ENCODE measurements at places on chromosomes 6 and 20.
A peak's percentile ranks its signal among the peaks of the same experiment; 100 is the strongest.

- DNase-seq: no peak
These were observed 180.8 kb upstream of the CST7 start for GRCh38 chr20:24768201-24768636.

DNA sequence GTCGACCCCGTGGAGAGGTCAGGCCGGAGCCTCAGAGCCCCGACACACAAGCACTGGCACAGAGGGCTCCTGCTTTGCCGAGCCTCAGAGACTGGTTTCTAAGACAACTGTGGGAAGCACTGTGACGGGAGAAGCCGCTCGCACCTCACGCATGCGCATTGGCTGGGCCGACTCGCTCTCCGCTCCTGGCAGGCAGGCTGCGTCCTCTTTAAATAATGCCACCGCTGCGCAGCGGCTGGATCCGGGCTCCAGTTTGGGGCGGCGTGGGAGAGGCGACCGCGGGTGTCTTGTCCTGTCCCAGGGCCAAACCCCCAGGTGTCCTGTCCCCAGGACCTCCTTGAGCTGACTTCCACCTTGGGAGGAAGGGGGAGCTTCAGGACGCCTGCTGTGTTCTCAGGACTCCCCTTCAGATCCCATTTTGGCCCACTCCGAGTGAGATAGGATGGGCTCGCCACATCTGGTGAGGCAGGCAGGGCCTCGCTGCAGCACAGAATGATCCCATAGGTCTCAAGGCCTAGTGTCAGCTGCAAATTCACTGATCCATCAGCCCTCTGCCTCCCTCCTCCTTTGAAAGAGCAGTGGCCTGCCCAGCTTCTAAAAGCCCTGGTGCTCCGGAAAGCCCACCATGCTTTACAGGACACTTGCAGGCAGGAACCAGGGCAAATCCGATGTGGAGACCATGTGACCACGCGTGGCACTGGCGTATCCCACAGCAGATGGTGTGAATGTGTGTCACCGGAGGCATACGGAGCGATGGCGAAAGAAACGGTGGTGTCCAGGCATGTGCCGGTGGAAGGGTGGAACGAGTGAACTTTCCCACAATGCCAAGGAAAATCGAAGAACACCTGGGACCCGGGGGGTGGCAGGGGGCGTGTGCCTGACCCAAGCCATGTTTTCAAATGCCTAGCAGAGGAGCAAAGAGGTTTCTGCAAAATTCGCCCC lies 169.3 kb upstream of the ZNF337 start:
- DNase-seq: peak; percentile 40

GRCh38 chr6:52284131-52284459 lies 447 bp downstream of the MCM3 start:
- DNase-seq: no peak

DNA sequence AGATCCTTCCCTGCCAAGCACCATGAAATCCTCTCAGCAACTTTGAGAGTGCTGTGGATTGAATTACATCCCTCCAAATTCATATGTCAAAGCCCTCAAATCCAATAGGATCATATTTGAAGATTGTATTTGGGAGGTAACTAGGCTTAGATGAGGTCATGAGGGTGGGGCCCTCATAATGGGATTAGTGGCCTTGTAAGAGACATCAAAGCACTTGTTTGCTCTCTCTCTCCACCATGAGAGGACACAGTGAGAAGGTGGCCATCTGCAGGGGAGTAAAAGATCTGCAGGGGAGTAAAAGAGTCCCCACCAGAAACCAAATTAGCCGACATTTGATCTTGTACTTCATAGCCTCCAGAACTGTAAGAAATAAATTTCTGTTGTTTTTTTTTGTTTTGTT lies 298.2 kb downstream of the SAMD5 start:
- no peak for DNase-seq

- DNase-seq: no peak
These were observed 65.1 kb downstream of the CBFA2T2 start for GRCh38 chr20:33554914-33555420.

DNA sequence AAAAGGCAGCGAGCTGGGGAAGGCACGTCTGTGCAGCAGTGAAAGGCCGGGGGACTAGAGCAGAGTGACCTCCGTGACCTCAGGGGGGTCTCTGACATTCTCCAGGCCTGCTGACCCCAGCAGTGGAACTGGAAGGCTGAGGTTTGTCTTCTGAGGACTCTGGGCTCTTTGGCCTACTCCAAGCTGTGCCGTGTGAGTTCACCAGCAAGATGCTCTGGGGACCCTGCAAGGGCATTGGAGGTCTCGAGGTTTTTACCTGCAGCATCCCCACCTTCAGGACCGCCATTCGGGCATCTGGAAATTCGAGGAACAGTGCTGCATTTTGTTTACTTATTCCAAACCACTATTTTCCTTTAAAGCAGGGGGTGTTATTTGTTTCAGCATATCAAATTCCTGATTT lies 140.9 kb downstream of the PHACTR3 start:
- DNase-seq: no peak

DNA sequence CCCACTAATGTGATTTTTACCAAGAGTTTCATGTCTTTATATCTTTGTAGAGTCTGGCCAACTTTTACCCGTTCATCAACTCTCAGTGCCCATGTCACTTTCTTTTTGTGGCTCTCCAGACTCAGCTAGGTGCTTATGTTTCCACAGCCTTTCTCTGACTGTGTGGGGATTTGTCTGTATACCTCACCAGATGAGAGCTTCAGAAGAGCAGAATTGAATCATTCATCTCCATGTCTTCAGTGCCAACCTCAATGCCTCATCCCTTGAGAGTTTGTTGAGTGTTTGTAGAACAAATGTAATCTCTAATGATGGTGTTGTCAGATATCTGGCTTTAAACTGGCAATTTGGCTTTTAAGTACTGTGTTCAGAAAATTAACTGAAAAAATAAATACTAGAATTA lies 16.8 kb upstream of the CCN2 start:
- no peak for DNase-seq

- DNase-seq: no peak
These were observed 287.3 kb upstream of the FOXQ1 start for GRCh38 chr6:1024587-1024986.

GRCh38 chr6:168299541-168300511 lies 19.8 kb downstream of the DACT2 start:
- DNase-seq: no peak

GRCh38 chr20:19913349-19913748 lies 103.8 kb upstream of the NAA20 start:
- DNase-seq: no peak

DNA sequence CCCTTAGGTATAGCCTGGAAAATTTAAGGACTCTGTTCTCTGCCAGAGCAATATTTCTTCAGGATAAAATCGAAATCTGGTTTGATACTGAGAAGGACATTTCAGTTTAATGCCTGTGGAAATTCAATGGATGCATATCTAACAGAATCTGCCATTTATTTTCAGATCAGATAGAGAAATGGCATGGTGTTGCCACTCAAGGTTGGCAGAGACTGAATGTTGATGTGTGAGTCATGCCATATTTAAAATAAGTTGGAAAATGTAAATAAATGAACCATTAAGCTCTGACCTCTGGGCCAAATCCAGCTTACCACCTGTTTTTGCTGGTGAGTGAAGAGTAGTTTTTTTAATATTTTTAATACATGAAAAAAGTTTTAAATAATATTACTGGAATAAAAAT lies 594.6 kb downstream of the DOK5 start:
- DNase-seq: no peak

DNA sequence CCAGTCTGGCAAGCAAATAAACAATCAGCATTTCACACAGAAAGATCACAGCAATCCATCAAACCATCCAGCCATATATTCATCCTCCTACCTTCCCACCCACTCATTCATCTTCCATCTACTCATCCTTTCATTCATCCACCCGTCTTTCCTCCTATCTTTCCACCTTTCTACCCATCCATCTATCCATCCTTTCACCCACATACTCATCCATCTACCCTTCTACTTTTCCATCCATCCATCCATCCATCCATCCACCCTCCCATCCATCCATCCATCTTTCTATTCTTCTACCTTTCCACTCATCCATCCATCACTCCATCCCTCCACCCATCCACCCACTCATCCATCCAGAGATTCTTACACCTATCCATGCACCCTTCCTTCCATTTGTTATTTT lies 49.3 kb downstream of the KIAA0319 start:
- no peak for DNase-seq

DNA sequence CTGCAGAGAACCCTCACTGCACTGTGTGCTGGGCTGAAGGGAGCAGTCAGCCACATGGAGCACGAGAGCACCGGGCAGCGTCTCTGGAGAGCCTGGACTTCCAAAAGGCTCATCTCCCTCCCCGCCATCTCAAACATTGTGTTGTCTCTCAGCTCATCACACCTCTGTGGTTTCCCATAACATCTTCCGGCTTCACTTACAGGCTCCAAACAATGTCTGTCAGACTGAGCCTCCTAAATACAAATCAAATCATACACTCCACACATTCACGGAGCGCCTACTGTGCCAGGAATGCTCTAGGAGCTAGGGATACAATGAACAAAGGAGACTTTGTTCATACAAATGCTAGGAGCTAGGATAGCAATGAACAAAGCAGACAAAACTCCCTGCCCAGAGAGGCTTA lies 398.0 kb downstream of the RNGTT start:
- no peak for DNase-seq

DNA sequence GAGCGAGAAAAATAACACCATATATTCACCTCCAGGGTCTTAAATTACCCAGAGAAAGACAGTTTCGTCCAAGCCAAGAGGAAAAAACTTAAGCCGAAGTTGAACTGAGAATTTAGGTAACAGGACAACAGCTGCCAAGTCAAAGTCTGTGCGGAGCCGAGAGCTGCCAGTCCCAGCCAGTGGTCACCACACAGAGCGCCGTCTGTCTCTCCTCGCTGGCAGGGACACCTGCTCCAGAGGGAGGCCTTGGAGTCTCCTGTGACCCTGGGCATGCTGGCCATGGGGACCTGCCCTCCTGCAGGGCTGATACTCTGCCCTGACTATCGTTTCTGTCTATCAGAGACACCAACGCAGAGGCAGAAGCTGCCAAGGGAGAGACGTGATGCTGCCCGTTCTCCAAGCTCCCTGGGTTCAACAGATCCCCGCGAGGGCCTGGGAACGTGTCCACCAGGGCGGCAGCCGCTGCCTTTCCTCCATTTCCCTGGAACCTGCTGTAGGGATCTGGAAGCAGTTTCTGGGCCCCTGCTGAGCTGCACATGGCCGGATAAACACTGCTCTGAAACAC lies 341.3 kb downstream of the SMOC2 start:
- DNase-seq: no peak

DNA sequence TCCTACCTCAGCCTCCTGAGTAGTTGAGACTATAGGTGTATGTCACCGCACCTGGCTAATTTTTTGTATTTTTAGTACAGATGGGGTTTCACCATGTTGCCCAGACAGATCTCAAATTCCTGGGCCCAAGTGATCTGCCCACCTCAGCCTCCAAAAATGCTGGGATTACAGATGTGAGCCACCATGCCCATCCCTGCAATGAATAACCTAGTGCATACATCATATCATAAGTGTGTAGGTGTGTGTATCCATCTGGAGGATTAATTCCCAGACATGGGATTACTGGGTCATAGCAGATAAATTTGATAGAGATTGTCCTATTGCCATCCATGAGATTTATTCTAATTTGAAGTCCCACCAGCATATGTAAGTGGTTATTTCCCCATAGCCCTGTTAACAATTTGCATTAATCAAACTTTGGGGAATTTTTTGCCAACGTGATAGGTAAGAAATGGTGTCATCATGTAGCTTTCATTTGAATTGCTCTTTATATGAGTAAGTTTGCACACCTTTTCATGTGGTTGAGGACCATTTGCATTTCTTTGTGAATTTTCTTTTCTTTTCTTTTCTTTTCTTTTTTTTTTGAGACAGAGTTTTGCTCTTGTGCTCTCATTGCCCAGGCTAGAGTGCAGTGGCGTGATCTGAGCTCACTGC lies 29.9 kb upstream of the BACH2 start:
- no peak for DNase-seq

DNA sequence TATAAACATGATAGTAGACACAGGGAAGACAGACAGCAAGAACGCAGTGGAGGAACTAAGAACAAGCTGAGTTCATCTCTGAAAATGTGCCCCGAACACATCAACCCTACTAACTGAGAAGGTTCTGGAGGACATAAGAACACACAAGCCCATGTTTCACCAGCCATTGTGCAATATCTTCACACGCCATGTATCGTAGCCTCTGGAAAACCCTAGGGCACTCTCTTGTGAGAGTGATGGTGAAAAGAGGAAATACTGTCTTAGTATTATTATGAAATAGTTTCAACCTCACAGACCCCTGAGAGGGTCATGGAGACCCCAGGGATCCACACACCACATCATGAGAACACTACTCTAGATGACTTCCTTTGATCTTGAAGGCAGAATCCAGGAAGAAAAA lies 26.1 kb upstream of the FOXF2 start:
- DNase-seq: no peak

DNA sequence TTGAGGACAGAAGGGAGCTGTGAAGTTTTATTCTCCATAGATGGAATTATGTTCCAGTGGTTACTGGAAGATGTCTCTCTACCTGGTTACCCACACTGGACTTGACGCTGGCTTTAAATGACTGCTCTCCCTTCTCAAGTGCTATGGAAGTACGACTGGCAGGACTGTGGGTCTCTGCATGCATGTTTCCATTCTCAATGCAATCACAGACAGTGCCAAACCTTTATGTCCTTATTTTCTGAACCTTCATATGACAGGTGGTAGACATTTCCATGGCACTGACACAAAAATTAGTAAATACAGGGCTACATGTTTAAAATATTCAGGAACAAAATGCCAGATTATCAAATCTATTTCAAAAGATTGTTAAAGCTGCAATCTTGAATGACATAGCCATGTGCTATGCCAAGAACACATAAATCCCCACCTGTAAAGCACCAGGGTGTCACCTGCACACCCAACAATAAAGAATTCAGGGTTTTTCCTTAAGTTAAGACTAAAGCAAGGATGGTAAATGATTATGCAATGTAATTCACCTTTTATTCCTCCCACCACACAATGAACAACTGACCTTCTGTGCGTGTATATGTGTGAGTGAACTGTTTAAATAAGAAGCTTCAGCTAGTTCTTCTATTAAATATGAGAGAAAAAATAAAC lies 153.3 kb upstream of the ENPP5 start:
- no peak for DNase-seq

DNA sequence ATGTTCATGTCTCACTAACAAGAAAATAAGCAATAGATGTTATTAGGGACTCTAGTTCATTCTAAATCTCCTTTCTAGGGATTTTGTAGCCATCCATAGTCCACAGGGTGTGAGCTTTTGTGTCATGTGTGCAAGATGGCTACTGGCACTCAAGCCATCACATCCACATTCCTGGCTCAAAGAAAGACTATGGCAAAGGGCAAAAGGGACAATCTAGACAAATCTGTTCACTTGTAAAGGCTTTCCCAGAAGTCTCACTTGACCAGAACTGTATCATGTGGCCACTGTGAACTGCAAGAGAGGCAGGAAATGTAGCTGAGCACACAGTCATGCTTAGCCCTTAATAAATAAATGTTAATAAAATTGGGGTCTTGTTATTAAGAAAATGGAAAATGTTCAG lies 212.6 kb upstream of the EXOC2 start:
- no peak for DNase-seq

DNA sequence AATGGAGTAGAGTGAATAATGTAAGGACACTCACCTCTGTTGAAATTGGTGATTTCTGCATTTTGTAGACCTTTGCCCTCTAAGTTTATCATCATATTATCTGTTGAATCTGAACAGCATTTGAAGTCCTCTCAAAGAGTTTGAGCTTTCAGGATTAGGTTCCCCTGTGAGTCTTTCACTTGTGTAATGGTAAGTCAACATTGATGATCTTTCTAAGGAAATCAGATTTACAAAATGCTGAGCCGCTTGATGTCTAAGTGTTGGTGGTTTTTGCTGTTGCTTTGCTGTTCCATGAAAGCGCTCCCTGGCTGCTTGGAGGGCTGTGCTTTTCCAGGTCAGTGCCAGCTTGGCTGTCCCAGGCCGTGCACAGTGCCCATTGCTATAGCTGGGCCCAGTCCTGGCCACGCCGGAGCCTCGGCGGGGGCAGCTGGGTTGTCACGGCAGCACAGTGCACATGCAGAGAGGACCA lies 33.8 kb upstream of the KIF25 start:
- DNase-seq: no peak

Data from activated naive CD4-positive, alpha-beta T cell (primary cell).